ENCODE measurements at places on chromosomes 1 and 21. TPM values are rescaled to one million over a fixed set of nuclear protein-coding genes. Genes with fewer than 3 reads are reported as not detected.

MFSD2A gene
- polyA plus RNA-seq: 6.8 TPM

CD101 gene
- polyA plus RNA-seq: 5.9 TPM

SWT1 gene
- polyA plus RNA-seq: 6.6 TPM

LY9 gene
- polyA plus RNA-seq: 0.16 TPM

RIPK4 gene
- polyA plus RNA-seq: 0.16 TPM

OXCT2 gene
- polyA plus RNA-seq: 0.29 TPM

TMEM269 gene
- polyA plus RNA-seq: 0.64 TPM

GPR25 gene
- polyA plus RNA-seq: not detected

XCL2 gene
- polyA plus RNA-seq: not detected

PRKAA2 gene
- 21.8 TPM for polyA plus RNA-seq

TNFSF18 gene
- 0.20 TPM for polyA plus RNA-seq

KCNT2 gene
- polyA plus RNA-seq: 9.0 TPM

LCE1D gene
- not detected for polyA plus RNA-seq

PGLYRP4 gene
- not detected for polyA plus RNA-seq

SIPA1L2 gene
- polyA plus RNA-seq: 30.4 TPM

OBSCN gene
- 221 TPM for polyA plus RNA-seq

SPOCD1 gene
- 0.64 TPM for polyA plus RNA-seq

LRRIQ3 gene
- polyA plus RNA-seq: 0.84 TPM

LRRC53 gene
- not detected for polyA plus RNA-seq

RNU1-4 gene
- polyA plus RNA-seq: not detected

TTLL7 gene
- polyA plus RNA-seq: 24.7 TPM
